ENCODE measurements at places on chromosomes 1 and 21.

DNA sequence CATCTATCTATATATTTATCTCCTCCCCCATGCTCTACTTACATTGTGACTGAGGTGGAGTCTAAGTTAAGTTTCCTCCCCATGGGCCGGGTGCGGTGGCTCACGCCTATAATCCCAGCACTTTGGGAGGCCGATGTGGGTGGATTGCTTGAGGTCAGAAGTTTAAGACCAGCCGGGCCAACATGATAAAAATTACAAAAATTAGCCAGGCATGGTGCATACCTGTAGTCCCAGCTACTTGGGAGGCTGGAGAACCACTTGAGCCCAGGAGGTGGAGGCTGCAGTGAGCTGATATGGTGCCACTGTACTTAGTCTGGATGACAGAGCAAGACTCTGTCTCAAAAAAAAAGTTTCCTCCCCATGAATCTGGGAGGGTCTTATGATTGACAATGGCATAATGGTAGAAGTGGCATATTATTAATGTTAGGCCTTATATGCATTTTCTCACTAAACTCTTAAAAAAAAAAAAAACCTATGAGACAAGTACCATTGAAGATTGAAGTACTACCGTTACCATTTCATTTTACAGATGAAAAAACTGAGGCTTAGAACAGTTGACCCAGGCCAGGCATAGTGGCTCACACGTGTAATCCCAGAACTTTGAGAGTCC, 11.2 kb downstream of the F11R start:
- DNase-seq = no peak

- DNase-seq = no peak
Measured at GRCh38 chr1:211474451-211474850, 17.5 kb downstream of the RD3 start.

GRCh38 chr1:211482306-211482705, 9.7 kb downstream of the RD3 start:
- no peak for DNase-seq

GRCh38 chr1:44526295-44527073, 121.4 kb downstream of the RNF220 start:
- DNase-seq = no peak

GRCh38 chr1:12196641-12197482, 30.1 kb downstream of the TNFRSF1B start:
- no peak for DNase-seq

- DNase-seq = no peak
Measured at GRCh38 chr1:79262745-79263258, 256.3 kb upstream of the ADGRL4 start.

GRCh38 chr1:218985424-218985984, 188.2 kb upstream of the LYPLAL1 start:
- DNase-seq = peak; percentile 62

DNA sequence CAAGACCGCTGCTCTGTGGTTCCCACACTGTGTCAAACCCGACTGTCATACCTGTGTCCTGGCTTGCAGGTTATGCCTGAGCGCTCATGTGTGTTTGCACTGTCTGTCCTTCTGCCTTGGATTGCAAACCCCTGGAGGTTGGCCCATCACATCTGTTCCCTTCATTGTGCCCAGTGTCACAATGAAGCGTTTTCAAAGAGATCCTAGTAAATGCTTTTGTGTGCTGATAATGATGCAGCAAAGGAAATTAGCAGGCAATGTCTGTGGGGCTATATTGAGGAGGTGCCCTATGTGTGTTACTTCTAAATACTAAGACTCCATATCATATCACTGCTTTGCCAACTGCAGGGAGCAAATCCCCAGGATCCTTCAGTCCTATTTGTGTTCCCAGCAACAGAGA, 424.4 kb upstream of the NFIA start:
- DNase-seq = no peak

DNA sequence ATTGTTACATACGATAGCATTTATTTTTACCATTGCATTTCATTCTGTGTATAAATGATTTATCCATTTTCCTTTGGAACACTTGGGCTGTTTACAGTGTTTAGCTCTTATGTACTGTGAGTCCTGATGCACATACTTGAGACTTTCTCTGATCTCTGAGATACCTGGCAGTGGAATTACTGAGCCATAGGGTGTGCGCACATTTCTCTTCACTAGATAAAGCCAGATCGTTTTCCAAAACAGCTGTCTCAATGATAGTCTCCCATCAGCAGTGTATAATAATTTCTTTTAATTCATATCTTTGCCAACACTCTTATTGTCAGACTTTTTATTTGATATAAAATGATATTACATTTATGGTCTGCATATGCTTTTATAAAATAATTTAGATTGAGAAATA, 66.2 kb downstream of the VPS13D start:
- no peak for DNase-seq

GRCh38 chr1:65180977-65181376, 33.0 kb downstream of the AK4 start:
- no peak for DNase-seq

DNA sequence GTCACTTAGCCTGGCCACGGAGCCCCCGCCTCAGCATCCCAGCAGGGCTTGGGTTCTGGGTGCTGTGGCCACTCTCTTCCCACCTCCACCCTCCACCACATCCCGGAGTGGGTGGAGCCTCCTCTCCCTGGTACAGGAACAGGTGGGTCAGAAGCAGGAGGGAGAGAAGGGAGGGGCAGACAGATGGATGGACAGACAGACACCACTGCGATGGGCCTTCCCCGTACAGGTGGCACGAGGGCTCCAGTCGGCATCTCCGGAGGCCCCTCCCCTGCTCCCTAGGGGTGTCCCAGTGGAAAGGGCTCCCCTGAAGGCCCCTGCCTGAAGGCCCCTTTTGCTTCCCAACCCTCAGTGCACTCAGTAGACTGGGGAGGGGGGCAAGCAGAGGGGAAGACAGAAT, 96.9 kb upstream of the TARDBP start:
- DNase-seq = no peak

GRCh38 chr1:100995198-100995988, 30.2 kb downstream of the DPH5 start:
- DNase-seq = no peak

DNA sequence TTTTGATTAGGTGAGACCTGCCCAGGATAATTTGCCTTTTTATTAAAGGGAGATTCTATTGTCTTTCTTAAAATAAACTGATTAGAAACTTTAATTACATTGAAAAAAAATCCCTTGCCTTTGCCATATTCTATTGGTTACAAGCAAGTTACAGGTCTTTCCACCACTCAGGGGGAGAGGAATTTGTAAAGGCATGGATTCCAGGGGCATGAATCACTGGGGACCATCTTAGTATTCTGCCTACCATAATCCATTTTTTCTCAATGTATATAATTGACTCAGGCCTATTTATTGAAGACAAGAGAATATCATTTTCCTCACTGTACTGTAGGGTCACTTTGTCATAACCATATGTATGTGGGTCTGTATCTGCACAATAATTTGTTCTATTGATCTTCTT, 124.3 kb upstream of the PDE4B start:
- no peak for DNase-seq

Measured in NCI-H2029 treated with DMSO at 0.1 percent for 48 hours (cell line).